ENCODE measurements at places on chromosomes 6 and 20. TPM values are rescaled to one million over a fixed set of nuclear protein-coding genes. Genes with fewer than 3 reads are reported as not detected.

GRCh38 chr20:46108435-46108841 is 9.7 kb upstream of the CD40 start:
- DNase-seq: no peak

DNA sequence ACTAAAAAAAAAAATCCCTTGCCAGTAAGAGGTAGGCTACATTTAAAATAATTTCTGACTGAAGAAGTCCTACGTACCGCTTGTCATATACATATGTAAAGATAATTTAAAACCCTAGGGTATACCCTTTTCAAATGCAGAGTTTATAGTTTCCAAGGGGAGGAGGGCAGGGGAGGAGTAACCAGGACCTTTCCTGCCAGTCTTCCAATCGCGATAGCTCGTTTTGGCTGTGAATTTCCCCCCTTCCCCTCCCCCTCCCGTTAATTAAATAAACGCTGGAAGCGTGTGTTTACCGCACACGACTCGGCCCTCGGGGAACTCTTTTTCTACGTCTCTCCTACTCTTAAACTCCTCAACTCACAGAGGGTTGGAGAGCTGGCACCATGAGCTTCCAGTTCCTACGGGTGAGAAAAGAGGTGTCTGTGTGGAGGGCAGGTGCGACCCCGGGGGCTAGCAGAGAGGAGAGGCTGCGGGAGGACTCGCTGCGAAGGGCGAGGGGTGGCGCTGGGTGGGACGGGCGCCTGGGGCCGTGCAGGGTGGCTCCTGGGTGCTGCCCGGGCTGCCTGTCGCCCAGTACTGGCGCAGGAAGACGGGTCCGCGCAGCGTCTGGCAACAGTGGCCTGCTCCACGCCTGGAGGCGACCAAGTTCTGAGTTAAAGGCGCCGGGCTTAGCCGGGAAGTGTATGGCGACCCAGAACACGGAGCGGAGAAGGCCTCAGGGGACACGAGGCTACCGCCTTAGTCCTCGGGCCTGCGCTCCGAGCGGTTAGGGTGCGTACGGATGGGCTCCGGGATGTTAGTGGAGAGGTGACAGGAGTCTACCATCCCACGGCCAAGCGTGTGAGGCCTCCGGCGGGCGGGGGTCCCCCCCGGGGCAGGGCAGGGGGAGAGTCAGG is 4.1 kb upstream of the TFAP2C start:
- no peak for DNase-seq

Gene HLA-G
- not detected for total RNA-seq

Gene CGAS
- 0.27 TPM for total RNA-seq

Gene JAG1
- total RNA-seq: 31.9 TPM

DNA sequence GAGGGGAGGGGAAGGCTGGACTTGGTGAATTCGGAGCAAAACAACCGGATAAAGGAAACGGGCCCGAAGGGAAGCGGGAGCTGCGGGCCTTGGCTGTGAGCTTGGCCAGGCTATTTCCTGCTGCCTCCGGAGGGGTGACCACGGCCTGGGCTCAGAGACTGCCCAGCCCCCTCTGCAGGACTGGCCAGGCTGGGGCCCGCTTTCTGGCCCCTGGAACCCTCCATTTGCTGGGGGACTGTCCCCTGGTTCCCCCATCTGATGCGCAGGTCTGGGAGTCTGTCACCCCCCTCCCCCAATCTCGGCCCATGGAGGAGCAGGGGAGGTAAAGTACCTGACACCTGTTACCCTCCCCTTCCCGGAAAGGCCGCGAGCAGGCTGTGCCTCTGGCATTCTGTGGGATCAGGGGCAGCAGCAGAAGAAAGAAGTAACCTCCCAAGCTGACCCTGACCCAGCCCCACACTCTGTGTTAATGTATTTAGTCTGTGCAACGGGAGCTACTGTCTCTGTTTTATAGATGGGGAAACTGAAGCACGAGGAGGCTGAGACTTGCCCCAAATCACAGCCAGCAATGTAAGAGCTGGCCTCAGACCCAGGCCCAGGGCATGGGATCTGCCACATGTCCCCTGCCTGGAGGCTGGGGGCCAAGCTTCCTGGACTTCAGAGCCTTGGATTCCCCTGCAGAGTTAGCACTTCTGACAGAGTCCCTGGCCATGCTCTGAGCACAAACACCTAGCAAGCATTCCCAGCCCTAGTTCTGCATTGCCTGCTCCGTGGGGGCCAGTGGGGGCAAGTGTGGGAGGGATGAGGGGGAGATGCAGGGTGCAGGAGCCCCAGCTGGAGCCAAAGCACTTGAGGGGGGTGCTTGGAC is 3.5 kb downstream of the C20orf204 start:
- no peak for DNase-seq

GRCh38 chr6:15627821-15628220 is 35.0 kb downstream of the DTNBP1 start:
- DNase-seq: no peak

- DNase-seq: no peak
Observed at GRCh38 chr6:104575536-104575935, 284.2 kb downstream of the HACE1 start.

- DNase-seq: no peak
Observed at GRCh38 chr6:144283646-144284477, 1.3 kb upstream of the UTRN start.

Data from HCT116 (cell line).